ENCODE measurements at places on chromosomes 7 and 10.

GRCh38 chr10:31599626-31600504 lies 280.8 kb downstream of the ZEB1 start:
- DNase-seq = peak; percentile 31

- DNase-seq = no peak
Measured at GRCh38 chr7:132865366-132866143, 216.3 kb downstream of the CHCHD3 start.

GRCh38 chr7:132024290-132024689 lies 467.9 kb upstream of the PODXL start:
- DNase-seq = no peak

DNA sequence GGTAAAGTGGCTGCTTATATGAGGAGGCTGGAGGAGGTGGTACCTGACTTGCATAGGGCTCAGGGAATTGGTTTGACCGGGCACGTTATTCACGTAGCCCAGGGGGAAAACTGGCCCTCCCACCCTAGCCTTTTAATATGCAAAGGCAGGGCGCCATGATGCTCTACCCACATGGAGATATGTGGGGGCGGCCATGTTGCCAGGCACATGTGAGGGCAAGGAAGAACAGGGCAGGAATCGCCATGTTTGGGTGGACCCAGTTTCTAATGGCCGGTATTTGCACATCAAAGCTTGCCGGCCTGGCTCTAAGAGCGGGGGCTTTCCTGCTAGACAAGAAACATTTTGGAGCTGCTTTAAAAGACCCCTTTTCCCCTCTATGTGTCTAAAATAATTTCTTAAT lies 949.7 kb upstream of the C7orf33 start:
- DNase-seq = no peak

GRCh38 chr10:22317076-22317370 lies 835 bp downstream of the COMMD3 start:
- no peak for DNase-seq

DNA sequence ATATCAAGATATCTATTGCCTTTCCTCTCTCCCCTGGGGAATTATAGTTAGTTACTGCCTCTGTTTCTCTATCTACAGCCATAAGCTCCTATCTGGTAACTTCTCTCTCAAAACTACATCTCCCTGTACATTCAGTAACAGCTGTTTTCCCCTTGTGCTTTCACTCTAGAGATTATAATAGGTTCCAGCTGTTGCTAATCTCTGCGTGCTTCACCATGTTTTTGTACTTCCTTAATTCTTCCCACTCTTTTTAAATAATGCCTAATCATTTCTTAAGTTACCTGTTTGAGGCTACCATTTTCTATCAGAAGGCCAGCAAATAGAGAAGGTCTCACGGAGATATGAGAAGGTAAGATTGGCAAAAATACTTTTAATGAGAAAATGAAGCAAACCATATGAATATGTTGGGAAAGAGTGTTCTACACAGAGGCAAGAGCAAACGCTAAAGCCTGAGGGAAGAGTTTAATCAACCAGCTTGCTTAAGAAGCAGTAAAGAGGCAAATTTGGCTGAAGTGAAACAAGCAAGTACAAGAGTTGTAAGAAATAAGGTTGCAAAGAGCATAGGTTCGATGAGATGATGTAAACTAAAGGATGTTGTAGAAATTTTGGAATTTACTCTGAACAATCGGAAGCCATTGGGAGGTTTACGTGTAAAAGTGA lies 101.9 kb upstream of the HGF start:
- DNase-seq = no peak

- no peak for DNase-seq
Measured at GRCh38 chr7:54898659-54899340, 120.0 kb upstream of the EGFR start.

DNA sequence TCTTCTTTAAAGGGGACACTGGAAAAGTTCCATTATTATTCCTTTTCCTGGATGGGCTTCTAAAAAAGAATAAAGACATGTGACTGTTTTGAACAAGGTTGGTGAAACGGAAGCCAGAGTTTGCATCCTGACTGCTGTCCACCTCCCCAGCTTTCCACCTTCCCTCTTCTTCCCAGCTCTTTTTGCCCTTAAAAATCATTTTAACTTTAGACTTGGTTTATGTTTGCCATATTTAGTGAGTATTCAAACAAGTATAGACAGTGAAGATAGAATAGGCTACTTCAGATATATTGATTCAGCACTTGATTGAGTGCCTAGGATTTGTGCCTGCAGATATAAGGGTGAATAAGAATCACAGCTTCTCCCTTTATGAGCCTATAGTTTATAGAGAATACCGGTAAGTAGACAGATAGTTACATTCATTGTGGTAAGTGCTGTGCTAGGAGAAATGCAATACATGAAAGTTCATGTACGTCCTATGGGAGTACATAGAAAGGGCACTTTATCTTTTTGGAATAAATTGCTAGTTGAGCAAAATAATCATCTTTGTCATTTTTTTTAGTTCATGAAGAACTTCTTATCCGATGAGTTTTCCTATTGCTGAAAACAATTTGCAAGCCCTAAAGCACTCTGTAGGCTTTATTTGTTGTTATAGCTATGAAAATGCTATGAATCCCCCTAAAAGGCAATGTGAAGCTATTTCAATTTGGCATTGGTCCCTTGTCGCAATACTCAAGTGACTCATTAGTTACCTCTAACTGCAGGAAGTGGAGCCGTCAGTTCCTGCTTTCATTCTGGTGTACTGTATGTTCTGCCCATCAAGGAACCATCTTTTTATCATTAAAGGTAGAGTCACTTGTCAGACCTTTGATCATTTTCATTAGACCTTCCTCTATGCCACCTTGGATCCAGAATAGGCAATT lies 57.2 kb upstream of the STRIP2 start:
- no peak for DNase-seq

- DNase-seq = no peak
Measured at GRCh38 chr10:100999742-101000126, at the start of gene LZTS2. Gene LZTS2 (plus strand): TSS chr10:100999808. CDS start chr10:101002539, 2,731 bp downstream.
